ENCODE measurements at places on chromosomes 1 and 21.
A peak's percentile ranks its signal among the peaks of the same experiment; 100 is the strongest.

DNA sequence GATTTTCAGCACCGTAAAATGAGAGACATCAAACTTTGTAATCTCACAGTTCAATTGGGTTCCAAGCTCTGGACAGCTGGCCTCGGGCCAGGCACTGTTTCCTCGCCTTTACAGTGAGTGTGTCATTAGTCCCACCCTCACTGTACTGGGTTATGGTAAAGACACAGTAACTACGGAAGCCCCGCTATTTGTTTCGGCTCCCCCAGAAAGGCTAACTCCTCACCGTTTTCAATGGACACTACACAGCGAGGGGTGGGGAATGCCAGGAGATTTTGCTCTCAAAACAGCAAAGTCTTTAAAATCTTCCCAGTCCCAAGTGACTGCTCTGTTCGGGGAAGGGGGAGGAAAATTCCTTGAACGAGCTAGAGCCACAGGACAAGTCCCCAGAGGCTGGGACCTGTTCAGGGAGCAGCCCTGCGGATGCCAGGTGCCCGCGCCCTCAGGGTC is 757 bp upstream of the SPSB1 start:
- DNase-seq: no peak

GRCh38 chr1:3588395-3588794 is 22.9 kb downstream of the MEGF6 start:
- no peak for DNase-seq

GRCh38 chr1:178928041-178928440 is 57.2 kb upstream of the ANGPTL1 start:
- no peak for DNase-seq

DNA sequence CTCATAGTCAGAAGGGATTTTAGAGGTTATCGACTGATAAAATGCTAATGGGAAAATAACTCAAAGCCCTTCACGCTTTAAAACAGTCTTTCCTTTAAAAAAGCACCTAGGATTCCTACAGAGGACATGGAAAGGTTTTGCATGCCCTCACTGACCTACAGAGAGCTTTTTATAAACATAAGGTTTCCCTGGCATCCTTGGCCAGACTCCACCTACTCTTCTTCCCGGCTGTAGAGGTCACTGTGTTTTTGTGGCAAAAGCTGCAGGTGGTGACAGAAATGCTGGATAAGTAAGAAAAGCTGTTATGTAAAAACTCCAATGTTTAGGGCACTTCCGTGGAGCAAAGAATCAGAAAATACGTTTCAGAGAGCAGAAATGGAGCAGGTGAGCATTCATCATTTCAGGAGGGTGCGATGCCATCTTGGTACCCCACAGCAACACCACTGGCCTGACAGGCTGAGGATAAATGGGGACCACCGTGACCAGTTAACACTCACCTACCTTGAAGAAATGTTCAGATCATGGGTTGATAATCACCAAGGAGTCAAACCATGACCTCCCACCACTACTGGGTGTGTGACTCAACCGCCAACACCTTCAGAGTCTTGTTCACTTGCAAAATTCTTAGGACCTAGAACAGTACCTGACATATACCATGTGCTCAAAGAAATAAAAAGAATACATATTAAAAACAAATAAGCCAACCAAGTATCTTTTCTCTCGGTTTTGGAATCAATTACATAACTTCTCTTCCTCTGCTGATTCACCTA is 46.6 kb downstream of the SSBP3 start:
- DNase-seq: no peak

DNA sequence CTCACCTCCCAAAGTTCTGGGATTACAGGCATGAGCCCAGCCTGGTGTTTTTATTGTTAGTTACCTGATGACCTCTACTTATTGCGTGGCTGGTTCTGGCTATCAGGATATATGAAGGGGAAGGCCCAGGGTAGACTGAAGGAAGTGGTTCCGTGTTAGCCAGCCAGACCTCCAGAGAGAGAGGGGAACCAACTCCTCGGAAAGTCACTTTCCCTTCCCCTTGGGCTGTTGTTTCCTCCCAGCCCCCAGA is 2.5 kb upstream of the RCSD1 start:
- no peak for DNase-seq

GRCh38 chr1:183588827-183589226 is 1.4 kb downstream of the NCF2 start:
- no peak for DNase-seq

DNA sequence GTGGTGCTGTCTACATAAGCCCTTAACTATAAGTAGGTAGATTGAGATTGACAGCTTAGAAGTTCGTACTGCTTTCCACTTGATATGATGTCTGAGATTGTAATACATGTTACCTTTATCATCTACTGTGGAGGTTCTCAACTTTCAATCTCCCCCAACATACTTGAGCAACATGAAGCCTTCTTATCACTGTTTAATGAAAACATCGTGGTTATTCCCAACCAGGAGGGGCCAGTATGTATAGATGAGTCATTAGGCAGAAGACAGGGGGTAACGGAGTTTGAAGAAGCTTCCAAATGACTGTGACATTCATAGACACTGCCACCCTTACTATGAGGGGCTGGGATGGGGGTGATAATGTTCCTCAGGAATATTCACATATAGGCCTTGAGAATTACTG is 36.0 kb downstream of the CENPF start:
- DNase-seq: no peak

GRCh38 chr1:8115031-8115768 is 89.1 kb upstream of the ERRFI1 start:
- DNase-seq: no peak

DNA sequence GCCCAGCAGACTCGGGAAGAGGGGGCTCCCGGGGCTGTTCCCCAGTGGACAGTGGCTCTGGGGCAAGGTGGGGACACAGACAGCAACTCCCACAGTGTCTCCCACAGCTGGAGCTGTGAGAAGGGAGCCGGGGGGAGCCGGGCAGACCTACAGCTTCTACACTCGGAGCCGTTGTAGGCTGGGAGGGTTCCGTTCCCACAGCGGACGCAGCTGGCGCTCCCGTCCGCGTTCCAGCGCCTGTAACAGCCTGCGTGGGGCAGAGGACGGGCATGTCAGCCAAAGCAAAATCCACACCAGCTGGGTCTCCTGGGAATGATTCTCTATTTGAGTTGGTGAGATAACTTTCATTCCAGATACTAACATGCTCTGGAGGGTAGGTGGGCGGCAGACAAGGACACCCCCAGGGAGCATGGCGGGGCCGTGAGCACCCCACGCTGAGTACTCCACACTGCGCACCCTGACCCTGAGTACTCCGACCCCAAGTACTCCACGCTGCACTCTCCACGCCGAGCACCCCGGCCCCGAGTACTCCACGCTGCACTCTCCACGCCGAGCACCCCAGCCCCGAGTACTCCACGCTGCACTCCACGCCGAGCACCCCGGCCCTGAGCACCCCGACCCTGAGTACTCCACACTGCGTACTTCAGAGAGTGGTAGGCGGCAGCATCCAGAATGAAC is 13.4 kb upstream of the RNF223 start:
- peak; percentile 60 for DNase-seq

- no peak for DNase-seq
Measured at GRCh38 chr1:40281853-40282252, 23.8 kb downstream of the ZMPSTE24 start.

DNA sequence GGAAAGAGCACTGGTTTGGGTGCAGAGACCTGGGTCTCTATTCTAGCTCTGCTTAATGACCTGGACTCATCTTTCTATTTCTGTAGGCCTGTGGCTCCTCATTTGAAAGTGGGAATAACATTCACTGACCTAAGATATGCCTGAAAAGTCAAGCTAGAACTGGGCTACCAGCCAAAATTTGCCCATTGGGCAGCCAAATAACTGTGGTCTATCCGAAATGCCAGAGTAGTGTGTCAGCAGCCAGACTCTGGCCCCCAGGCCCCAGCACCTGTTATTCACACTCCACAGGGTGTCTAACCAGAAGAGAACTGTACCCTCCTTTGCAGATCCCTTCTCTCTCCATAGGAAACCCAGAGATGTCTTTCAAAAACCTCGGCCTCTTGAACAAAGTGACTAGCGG is 12.6 kb downstream of the DAB1 start:
- DNase-seq: no peak

DNA sequence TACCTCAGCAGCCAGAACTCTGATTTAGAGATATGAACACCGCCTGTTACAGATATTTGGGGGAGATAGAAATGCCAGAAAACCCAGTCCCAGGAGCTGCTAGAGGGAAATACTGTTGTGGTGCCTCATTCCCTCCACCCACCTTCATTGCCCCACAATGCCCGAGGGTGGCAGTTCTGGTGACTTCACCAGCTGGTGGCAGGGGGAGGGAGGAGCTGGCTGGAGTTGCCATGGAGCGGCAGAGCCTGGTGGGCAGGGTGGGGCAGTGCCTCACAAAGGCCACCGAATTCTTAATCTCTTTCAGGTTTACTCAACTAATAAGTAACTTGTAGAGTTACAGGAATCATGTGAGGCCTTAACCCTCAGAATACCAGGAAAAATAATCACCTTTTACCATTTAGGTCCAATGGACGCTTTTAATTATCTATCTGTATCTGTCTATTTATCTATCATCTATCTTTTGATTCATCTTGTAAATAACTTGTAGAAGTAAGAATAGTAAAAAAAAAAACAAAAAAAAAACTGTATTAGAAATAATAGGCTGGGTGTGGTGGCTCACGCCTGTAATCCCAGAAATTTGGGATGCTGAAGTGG is 11.7 kb upstream of the S100A11 start:
- peak; percentile 89 for DNase-seq

- no peak for DNase-seq
Measured at GRCh38 chr1:78385744-78386462, 104.9 kb upstream of the PTGFR start.

- DNase-seq: no peak
Measured at GRCh38 chr1:214838351-214838750, 235.4 kb downstream of the CENPF start.

- DNase-seq: no peak
Measured at GRCh38 chr1:77536813-77537212, 145.6 kb downstream of the ZZZ3 start.

- DNase-seq: no peak
Measured at GRCh38 chr1:117268535-117269455, 58.1 kb upstream of the VTCN1 start.

- no peak for DNase-seq
Measured at GRCh38 chr1:223556414-223557129, 108.9 kb downstream of the CAPN8 start.

- no peak for DNase-seq
Measured at GRCh38 chr21:35732788-35733187, 327.5 kb downstream of the SETD4 start.

DNA sequence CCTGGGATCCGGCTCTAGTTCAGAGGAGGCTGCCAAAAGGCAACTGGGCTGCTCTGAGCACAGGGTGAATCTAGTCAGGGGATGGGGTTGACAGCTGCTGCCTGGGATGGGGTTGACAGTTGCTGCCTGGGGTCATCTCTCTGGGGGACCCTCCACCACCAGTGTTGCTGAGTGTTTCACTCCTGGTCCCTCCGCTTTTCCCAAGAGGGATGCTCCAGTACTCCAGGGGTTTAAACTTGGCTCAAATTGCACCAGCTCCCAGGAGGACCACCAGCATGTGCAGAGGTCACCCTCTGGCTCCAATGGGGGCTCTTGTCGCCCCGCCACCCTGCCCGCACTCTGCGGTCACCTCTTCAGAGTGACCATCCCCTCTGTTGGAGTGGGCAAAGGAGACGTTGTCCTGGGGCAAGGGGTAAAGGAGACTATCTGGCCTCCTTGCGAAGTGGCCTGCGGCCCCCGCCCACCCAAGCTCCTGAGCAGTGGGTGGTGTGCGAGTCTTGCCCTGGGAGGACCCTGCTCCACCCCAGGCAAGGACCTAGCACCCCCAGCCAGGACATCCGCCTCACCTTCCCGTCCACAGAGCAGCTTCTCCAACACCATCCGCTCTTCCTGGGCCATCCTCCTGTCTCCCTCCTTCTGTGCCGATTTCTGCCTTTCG is 52.6 kb downstream of the SIK1 start:
- DNase-seq: no peak

GRCh38 chr1:68384872-68385411 is 64.8 kb downstream of the RPE65 start:
- no peak for DNase-seq

DNA sequence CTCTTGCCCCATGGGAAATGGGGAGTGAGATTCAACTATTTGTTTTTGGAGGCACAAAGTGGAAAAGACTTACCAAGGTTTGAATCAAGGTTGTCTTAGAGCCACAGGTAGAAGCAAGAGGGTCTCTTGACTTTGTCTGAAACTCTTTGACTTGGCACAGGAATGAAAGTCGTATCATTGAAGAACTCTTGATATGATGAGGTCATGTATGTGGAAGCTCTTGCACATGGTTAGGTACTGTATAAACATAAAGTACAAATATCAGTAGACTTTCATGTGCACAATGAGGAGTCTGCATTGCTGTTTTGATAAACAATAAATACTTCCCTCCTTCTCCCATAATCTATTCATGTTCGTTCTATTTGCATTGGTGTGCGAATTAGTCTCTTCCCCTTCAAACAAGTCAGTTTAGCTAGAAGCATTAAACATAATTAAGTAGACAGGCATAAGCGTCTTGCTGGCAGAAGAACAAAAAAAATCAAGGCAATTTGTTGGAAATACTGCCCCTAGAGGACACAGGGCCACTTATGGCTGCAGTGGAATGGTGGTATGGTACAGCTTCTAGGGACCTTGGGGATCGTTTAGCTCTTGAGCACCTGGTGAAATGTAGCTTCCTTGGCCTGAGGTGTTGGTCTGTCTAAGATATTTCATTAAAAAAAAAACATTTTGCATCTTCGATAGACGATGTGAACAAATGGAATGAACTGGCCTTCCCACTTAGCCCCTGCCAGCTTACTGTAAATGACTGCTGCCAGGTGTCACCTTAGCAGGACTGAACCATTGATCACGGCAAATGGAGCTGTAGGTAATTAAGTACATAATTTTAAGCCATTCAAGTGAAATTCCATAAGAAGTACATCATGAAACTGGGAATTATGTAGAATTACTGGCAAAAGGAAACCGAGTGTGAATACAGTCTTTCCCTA is 218.0 kb upstream of the GALNT2 start:
- DNase-seq: no peak

GRCh38 chr1:187985145-187985896 is 1156.6 kb downstream of the PLA2G4A start:
- DNase-seq: no peak

- no peak for DNase-seq
Measured at GRCh38 chr1:234768171-234768568, 158.2 kb upstream of the IRF2BP2 start.

DNA sequence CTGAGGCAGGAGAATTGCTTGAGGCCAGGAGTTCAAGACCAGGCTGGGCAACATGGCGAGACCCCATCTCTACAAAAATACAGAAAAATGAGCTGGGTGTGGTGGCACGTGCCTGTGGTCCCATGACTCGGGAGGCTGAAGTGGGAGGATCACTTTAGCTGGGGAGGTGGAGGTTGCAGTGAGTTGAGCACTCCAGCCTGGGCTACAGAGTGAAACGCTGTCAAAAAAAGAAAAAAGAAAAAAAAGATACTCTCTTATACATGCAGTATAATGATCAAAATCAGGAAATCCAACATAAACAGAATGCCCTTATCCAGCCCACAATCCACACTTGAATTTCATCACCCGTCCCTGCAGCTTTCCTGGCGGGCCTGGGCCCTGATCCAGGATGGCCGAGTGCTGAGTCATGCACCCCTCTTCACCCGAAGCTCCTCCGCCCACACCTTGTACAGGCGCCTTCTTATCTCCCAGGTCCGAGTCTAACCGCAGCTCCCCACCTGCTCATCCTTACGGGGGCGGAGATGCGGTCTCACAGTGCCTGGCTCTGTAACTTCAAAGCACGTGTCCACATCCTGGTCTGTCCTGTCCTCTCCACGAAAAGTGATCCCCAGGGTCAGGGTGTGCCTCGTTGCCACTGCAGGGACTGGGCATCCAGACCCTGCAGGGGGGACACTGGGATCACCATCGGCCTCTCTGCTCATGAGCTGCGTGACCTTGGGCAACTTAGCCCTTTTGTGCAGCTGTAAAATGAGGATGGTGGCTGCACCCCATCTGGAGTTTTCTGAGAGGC is 120.2 kb upstream of the SLC45A1 start:
- DNase-seq: no peak
